Fibroblast of skin of abdomen (primary cell): ENCODE measurements at places on chromosomes 6 and 20.
A peak's percentile ranks its signal among the peaks of the same experiment; 100 is the strongest.

- DNase-seq: no peak
These were observed 125.7 kb downstream of the TCP11 start for GRCh38 chr6:35015476-35015875.

DNA sequence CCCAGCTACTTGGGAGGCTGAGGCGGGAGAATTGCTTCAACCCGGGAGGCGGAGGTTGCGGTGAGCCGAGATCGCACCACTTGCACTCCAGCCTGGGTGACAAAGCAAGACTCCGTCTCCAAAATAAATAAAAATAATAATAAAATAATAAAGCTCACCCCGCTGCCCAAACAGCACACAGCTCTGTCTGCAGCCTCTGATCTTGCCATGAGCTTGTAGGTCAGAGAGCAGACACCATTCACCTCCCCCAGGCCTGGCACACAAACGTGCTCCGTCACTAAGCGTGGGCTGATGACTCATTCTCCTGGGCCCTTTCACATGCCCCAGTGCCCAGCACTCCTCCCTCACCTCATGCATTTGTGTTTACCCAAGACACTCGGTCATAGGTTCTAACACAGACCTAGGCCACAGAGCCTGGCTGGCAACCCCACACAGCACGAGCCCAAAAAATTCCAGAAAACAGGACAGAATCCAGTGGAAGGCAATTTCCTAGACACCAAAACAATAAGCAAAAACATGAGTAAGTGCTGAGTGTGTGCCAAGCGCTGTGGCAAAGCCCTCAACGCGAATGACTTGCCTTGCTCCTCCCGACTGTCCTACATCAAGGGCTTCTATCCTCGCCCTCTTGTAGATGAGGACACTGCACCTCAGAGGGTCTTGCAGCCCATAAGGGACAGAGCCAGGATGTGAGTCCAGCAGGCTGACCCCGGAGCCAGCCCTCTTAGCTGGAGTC lies 18.0 kb downstream of the ATP9A start:
- peak; percentile 67 for DNase-seq

GRCh38 chr6:148987982-148988381 lies 241.2 kb downstream of the UST start:
- DNase-seq: no peak

DNA sequence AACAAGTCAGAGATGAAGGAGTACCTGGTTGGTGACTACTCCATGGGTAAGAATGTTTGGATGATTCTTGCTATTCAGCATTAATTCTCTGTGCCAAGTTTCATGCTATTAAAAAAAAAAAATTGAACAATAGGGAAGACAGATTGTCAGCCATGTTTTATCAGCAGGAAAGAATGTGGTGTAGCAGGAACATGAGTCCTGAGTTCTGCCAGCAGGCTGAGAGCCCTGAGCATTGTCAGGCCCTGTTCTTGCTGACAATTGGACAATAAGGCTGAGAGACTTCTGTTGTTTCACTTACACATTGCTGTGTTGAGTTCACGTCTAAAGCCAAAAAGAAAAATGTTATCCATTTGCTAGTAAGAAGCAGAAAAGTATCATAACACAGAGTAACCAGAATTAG lies 70.4 kb upstream of the SMIM28 start:
- DNase-seq: no peak

DNA sequence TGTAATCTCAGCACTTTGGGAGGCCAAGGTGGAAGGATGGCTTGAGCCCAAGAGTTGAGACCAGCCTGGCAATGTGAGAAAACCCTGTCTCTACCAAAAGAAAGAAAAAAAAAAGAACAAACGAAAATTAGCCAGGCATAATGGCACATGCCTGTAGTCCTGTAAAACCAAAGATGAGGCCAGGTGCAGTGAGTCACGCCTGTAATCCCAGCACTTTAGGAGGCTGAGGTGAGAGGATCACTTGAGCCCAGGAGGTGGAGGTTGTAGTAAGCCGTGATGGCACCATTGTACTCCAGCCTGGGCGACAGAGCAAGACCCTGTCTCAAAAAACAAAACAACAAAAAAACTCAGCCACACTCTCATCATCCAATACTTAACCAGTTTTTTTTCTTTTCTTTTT lies 32.5 kb upstream of the KIF3B start:
- no peak for DNase-seq

DNA sequence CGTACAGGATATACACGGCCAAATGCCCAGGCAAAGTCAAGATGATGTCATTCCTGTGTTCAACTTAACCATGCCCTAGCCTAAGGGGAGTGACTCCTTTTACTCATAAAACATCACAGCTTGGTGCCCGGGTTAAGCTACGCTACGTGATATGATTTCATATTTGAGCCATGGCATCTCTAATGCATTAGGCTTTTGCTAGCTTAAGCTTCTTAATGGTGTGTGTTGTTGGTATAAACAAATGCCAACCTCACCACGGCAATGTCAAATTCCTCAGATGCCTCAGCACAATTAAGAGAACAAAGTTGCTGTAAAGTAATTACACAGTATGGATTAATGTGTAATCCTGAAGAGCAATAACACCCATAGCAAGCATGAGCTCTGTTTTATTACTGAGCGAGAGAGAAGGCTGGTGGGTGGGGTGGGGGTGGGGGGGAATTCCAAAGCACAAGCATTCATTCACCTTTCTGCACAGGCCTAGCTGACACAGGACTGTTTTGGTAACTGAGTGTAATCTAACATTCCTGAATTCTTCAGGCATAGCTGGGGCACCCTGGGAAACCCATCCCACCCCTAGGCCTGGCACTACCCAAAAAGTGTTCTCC lies 44.7 kb upstream of the CNKSR3 start:
- no peak for DNase-seq

DNA sequence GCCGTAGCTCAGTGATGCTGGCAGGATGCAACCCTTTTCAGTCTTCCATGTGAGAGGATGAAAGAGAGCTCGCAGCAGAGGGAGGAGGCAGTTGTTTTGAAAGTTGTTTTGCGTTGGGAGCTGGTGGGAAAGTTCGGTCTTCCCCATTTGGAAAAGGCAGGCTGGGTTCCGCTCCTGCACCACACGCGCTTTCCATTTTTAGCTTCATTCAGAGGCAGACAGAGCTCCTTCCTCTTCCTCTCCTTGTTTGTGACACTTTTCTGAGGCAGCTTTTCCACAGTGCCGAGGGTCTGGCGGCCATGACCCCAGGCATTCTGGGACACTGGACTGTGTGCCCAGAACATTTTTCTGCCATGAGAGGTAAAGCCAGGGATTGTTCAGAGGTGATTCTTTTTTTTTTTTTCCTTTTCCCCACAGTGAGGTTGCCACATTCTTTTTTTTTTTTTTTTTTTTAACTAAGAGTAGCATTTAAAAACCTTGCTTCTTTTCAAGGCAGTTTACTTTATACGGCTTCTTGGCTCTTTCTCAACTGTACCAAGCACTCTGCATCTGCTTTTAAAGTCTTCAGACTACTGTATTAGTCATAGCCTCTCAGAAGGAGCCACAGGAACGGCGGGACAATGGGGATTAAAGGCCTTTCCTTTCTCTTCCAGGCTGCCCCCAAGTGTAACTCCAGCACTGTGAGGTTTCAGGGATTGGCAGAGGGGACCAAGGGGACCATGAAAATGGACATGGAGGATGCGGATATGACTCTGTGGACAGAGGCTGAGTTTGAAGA lies 1.6 kb downstream of the PRDM1 start:
- DNase-seq: peak; percentile 80

DNA sequence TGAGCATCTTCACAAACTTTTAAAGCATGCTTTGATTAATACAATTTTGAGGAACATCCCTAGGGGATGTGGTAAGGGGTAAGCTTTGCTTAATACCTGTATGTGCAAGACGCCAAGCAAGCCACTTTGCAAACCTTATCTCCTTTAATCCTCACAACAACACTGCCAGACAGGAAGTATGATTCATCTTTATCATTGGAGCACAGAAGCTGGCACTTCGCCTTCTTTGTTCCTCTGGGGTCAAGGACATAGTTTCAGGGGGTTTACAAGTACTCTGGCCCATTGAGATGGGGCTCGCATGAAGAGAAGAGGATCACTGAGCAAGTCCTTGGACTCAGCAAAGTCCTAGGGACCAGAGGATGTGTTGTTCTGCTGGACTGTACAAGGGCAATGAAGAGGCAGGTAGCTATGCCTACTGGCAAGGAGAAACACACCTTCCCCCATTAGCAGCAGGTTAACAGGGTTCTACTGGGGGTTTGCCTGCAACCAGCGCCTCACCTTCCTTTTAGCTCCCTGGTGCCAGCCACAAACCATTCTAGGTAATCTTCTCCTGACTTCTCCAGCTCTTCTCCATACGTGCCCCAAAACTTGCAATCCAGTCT lies 8.8 kb downstream of the TMEM244 start:
- DNase-seq: no peak

DNA sequence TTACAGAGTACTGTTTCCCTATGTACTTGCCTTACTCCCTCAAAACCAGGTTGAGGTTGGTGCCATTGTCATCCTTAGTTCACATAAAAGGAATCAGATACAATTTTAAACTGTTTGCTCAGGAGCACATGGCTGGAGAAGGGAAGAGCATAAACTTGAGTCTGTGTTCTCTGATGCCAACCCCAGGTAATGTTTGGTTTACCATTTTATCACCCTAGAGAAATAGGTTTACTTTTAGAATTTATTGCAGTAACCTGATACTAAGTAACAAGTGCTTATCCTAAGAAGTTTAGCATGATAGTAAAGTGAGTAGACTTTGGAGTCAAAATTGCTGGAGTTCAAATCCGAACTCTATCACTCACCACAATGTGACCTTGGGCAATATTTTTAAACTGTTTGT lies 86.3 kb downstream of the RFPL4B start:
- no peak for DNase-seq
